ENCODE measurements at places on chromosomes 2 and 18.
A peak's percentile ranks its signal among the peaks of the same experiment; 100 is the strongest.

DNA sequence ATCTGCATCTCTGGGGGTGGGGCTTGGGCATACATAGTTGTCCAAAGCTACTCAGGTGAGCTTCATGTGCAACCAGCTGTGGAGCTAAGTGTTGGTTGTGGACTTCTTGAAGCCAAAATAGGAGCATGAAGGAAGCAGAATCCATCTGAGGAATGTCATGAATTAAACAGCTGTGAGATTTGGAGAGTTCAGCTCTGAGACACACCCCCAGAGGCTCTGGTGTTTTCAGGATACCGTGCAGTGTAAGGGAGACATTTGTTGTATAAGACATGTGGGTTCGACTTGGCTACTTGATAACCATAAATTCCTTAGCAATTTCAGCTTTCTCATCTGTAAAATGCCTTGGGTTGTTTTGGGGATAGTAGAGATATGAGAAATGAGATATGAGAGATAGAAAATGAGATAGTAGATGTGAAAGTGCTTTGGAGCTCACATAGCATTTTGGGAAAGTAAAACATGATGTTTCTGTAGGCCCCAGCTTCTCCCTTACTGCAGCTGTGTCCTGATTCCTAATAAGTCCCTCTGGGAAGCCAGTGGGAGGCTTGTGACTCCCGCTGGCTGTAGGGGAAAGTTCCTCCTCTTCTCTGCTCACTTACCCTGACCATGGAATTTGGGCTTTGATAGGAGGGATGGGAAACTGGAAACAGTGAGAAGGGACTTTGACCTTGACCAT, 50.0 kb downstream of the DPYSL5 start:
- DNase-seq, result no peak

DNA sequence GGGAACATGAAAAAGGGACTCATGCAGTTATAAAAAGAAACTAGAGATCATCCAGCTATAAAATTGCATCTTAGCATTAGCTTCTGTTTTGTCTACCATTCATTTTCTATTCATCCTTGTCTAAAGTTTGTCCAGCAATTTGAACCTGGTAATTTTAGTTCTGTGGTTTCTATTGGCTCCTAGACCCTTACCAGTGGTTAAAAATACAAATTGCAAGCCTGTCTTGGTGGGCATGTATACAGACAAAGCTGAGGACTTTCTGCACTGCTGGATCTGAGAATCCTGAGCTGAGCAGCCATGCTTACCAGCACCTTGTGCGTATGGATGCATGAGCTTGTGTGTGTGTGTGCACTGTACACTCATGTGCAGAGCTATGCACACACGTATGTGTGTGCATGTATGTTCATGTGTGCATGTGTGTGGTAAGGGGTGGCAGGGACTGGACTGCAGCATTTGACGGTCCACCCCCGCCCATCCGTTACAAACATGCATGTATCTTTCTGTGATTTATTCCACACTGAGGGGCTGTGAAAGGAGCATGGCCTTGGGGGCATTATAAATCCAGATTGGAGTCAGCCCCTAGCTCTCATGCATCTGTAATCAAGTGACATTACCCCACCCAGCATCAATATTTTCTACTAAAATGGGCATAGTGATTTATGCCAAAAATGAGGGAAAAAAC, 144.7 kb downstream of the FAM210A start:
- no peak for DNase-seq

DNA sequence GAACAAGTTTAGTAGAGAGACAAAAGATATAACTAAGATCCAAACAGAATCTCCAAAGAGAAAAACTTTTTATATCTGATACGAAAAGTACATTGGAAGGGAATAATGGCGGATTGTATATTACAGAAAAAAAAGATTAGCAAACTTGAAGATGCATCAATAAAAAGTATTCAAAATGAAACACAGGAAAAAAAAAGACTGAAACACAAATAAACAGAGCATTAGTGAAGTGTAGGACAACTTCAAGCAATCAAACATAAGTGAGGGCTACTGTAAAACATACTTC, 41.1 kb upstream of the MYCN start:
- DNase-seq, result no peak

GRCh38 chr2:73993778-73994177, 9.1 kb downstream of the TET3 start:
- DNase-seq, result no peak

- no peak for DNase-seq
Measured at GRCh38 chr2:202548240-202548639, 86.5 kb upstream of the FAM117B start.

- DNase-seq, result no peak
Measured at GRCh38 chr2:85368921-85369320, 14.4 kb downstream of the ELMOD3 start.

DNA sequence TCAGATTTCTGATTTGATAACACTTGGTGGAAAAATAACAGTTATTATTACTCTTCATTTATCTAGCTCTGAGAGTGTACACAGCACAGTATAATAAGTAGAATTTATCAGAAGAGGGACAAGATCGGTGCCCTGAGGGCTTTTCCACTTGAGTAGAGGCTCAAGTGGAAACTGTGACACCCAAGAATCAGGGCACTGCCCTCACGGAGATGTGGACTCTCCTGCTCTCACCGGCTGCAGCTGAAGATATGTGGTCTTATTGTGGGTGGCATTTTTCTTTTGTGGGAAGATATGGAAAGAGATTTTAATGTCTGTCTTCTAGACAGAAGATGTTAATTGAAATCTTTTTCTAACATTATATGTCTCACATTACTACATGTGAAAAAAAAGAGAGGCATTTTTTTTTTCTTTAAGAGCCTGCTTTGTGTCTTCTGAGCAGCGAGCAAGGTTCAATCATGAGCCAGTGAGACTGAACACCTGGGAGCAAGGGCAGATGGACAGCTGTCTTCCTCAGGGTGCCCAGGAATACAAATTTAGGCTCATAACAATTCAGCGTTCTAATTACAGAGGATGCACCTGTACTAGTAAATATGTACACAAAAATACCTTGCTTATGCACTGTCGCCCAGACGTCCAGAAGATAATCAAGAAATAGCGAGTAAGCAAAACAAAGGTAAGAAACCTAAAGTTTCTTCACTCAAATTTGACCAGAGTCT, 1098.2 kb upstream of the FANCL start:
- DNase-seq, result no peak

GRCh38 chr2:3469486-3469885, 49.8 kb downstream of the ADI1 start:
- no peak for DNase-seq

GRCh38 chr2:168543037-168543436, 87.0 kb downstream of the CERS6 start:
- DNase-seq, result no peak

DNA sequence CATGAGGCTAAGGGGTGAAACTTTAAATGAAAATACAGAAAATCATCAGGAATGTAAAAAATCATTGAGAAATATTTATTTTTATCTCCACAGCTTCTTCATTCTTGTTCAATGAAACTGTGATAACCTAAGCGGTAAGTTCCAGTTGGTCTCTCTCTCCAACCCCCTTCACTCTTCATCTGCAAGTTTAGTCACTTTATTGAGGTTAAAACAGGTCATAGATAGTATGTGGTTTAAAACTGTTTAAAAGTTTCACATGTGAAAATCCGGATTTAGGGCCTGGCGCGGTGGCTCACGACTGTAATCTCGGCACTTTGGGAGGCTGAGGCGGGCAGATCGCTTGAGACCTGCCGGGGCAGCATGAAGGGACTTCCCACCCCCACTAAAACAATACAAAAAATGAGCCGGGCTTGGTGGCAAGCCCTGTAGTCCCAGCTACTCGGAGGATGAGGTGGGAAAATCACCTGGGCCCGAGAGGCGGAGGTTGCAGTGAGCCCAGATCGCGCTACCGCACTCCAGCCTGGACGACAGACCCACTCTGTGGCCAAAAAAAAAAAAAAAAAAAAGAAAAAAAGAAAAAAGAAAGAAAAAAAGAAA, 1.6 kb upstream of the PHLPP1 start:
- DNase-seq, result no peak

GRCh38 chr18:55918444-55918843, 330.5 kb upstream of the TCF4 start:
- no peak for DNase-seq

GRCh38 chr2:76625101-76625500, 897.1 kb downstream of the LRRTM4 start:
- no peak for DNase-seq

DNA sequence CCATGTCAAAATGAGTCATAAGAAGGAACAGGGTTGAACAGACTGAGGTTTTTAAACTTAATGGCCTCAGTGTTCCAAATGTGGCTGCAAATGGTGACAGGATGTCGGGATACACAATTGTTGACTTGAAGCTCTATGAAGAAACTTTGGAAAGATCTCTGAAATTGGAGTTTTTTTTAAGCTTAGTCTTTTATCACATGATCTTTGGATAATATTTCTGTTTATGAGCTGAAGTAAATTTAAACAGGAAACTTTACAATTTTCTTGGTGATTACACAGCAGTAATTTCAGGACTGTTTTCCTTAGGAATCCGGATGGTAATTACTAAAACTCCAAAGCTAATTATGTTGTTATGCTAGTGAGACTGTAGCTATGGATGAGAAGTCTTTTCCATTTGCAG, 199.1 kb upstream of the NRXN1 start:
- DNase-seq, result no peak

DNA sequence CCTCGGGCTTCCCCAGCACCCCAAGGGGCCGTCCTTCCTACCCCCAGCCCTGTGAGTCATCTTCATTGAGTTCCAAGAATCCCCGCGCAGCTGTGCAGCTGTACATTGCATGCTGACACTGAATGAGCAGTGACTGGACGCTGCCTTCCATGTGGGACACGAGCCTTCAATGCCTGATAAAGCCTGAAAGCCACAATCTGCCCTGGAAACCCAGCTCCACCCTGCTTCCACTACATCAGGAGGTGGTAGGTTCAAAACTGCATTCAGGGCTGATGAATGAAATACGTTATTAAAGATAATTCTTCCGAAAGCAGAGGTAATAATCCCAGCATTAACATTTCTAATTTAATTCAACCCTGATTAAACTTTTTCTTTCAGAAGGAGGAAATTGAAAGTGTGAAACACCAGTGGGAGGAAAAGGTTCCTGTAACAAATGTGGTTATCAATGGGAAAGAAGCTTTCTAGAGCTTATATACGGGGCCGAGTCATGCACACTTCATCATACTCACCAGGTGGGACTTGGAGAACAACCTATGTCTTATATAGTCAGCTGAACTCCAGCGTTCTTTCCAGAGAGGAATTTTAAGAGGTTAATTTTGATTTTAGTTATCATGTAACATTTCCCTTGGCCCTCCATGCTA, 360.1 kb downstream of the LPIN1 start:
- DNase-seq, result no peak

- no peak for DNase-seq
Measured at GRCh38 chr18:13067124-13067523, 76.0 kb downstream of the CEP192 start.

GRCh38 chr2:157267476-157267875, 10.0 kb downstream of the GALNT5 start:
- DNase-seq, result no peak

- peak; percentile 5 for DNase-seq
Measured at GRCh38 chr18:79583426-79583825, 96.2 kb upstream of the CTDP1 start.

DNA sequence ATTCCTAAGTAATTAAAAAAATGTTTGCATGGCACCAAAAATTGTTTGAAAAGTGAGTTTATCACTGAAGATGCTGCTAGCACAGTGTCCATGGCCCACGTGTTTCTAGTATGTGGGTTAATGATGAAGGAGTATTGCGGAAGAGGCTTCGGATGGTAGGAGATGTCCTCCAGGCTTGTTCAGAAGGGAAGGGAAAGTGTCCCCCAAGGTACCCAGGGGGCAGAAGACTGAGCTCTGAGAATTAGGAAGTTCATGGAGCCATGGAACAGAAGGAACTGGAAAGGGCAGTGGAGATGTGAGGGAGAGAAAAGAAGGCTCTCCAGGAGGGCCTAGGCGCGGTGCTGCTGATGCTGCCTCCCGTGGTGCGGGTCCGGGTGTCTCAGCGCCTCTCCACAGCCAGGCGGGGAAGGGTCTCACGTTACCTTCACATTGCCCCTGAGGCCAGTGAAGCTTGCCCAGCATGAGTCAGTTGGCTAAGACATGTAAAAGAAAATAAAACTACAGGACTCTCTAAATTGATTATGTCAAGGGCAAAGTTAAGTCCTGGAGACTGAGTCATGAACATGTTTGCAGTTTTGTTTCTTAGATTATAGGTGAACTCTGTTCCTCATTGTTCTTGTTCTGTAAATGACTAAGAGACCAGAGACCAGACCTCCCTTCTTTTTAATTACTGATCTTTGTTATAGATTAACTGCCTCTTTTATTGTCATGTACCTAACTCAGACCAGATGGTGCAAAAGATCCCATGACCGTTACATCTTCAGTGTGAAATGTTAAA, 89.0 kb downstream of the MTCL1 start:
- no peak for DNase-seq

DNA sequence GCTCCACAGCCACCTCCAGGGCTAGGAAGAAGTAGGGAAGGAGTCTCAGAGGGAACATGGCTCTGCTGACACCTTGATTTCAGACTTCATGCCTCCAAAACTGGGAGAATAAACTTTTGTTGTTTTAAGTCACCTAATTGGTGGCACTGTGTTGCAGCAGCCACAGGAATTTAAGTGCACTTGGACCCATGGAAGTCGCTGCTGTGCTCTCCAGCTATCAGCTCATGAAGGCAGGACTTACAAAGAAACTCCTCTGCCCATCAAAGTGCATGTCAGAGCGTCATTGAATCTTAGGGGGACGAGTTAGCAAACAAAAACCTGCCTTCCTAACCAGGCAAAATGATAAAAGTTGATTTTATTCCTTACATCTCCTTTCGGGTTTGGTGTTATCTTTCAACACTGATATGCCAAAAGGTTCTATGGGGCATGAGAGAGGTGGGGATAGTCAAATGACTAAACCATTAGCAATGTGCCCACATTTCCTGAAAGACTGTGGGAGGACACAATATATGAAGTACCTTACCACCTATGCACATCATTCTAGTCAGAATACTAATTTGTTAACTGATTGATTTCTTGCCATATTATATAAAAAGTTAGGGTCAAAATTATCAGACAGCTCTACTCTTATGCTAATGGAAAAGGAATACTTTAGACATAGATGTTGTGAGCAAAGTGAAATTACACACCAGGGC, 235.8 kb upstream of the TNP1 start:
- DNase-seq, result no peak

DNA sequence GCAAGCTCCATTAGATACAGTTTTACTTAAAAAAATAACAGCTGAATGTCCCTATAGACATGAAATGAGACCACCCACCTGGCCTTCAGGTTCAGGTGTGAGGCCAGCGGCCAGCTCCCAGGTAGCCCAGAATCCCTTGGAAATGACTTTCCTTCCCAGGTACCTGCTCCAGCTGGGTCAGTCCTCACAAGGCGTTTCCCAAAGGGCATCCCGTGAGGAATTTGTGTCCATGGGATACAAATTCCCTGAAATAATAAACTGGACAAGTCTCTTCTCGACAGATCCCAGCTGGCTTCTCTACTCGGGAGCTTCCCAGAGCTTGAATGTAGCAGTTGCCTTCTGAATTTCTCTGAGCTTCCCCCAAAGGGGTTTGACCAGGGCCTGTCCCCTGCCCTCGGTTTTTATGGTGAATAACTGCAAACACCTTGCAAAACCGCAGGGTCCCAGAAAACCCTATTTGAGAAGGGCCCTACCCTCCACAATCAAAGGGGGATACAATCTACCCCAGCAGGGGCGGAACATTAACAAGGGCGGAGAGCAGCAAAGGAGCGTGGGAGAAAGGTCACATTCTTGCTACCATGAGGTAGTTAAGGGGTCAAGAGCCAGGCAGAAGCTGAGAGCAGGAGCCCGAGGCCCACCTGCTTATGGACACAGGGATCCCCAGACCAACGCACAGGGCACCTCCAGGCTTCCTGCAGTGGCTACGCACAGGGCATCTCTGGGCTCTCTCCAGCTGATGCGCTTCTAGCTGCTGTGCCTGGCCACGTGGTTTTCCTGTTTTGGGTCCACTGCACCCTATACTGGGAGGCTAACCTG, 107.7 kb downstream of the HDAC4 start:
- DNase-seq, result no peak

All from CD4-positive, alpha-beta T cell treated with Interleukin-15 for 1 hour (primary cell).